ENCODE measurements at places on chromosomes 2 and 18. TPM values are rescaled to one million over a fixed set of nuclear protein-coding genes. Genes with fewer than 3 reads are reported as not detected.

- H3K4me1 ChIP-seq: no peaks in the 10 kb centered on the region
- no peak overlapping the region for H3K4me3 ChIP-seq
- H3K36me3 ChIP-seq: no peaks in the 10 kb centered on the region
- H3K27ac ChIP-seq: no peak overlapping the region
Observed at GRCh38 chr2:196481324-196481697, 158.2 kb upstream of the CCDC150 start.

- DNase-seq: no peak
- H3K4me1 ChIP-seq: peaks cover 4% of the 10 kb centered on the region
- no peaks in the 10 kb centered on the region for H3K27me3 ChIP-seq
- no peak overlapping the region for H3K27ac ChIP-seq
Observed at GRCh38 chr18:32335228-32335627, 135.5 kb downstream of the GAREM1 start.

- H3K36me3 ChIP-seq: no peaks in the 10 kb centered on the region
- DNase-seq: no peak
- H3K4me1 ChIP-seq: no peaks in the 10 kb centered on the region
- no peak overlapping the region for H3K4me3 ChIP-seq
- no peaks in the 10 kb centered on the region for H3K27me3 ChIP-seq
Observed at GRCh38 chr2:213232649-213233437, 51.4 kb upstream of the SPAG16 start.

- no peak for DNase-seq
- peak overlapping the region; percentile 92 for H3K4me3 ChIP-seq
- H3K27me3 ChIP-seq: no peaks in the 10 kb centered on the region
- H3K4me1 ChIP-seq: peaks cover 6% of the 10 kb centered on the region
Observed at GRCh38 chr2:241734208-241734466, 293 bp upstream of the D2HGDH start.

DNA sequence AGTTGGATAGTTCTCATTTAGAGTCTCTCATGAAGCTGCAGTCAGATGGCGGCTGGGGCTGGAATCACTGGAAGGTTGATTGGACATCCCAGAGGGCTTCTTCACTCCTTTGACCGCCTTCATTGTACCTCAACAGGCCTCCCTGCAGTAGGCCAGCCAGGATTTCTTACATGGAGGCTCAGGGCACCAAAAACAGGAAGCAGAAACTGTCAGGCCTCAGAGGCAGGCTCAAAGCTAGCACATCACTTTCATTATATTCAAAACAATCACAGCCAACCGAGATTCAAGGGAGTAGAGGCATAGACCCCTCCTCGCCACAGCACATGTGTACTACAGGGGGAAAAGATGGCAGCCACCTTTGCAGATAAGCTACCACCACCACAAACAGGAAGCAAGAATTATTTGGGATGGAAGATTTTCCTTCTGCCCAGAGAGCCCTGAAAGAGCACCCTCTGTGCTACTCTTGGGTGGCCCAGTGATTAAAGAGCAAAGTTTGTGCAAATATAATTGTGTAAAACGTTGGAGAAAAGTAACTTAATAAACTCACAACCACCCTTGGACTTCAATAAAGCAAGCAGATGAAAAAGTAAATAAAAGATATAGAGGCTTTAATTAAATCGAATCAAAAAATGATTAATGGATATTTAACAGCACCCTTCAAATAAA is 155.3 kb downstream of the GFPT1 start:
- H3K27ac ChIP-seq: no peak overlapping the region
- no peaks in the 10 kb centered on the region for H3K27me3 ChIP-seq
- no peak overlapping the region for H3K4me3 ChIP-seq
- H3K4me1 ChIP-seq: no peaks in the 10 kb centered on the region

DNA sequence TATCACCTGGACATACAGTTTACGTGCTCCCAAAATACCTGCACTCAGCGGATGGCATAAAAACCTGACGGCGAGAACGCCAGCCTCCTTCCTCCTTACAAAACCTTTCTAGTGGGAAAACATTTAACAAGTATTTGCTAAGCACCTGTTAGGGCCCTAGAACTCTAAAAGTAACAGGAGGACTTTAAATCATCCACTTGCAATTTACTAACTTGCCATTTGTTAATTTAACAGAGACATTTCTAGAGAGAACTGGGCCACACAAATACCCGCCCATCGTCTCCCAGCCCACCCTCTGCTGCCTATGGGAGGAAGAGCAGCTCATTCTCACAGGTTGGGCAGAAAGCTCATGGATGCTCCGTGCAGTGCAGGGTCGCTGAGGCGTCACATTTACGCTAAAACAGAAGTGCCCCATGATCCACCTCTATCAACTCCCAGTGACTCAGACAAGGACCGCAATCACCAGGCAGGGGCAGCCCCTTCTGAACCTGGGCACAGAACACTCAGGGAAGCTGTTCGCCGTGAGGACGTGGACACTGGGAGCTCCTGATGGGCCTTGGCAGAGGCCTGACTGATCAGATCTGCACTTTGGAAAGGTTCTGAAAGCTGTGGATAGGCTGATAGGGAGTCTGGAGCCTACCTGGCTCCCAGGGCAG is 106.9 kb downstream of the HDAC4 start:
- peak overlapping the region; percentile 97 for H3K27ac ChIP-seq
- H3K4me3 ChIP-seq: peak overlapping the region; percentile 20
- peaks cover 4% of the 10 kb centered on the region for H3K36me3 ChIP-seq
- H3K27me3 ChIP-seq: no peaks in the 10 kb centered on the region
- H3K4me1 ChIP-seq: peaks cover 88% of the 10 kb centered on the region

DNA sequence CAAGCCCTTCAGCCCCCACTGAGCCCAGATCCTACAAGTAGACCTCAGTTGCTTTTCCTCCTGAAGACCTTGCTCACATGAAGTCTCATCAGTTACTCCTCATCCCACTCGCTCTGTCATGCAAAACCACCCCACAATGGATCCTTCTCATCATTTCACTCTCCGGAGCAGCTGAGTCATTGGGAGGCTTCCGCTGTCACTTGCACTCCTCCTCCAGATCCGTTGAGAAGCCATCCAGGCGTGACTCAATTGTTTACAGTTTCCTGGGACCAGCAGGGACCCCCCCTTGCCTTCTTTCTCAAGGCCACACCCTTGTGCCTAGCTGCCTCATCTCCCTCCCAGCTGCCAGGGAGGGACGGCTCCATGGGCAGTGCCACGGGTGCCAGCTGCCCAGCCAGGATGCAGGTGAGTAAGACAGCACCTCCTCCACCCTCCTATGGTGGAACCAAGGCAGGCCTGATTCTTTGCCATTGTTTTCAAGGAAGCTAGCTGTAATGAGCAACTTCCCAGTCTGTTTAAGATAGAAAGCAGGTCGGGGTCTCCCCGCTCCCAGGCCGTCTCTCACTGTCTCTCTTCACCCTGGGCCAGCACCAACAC is 16.3 kb downstream of the GPR55 start:
- H3K27me3 ChIP-seq: no peaks in the 10 kb centered on the region
- no peaks in the 10 kb centered on the region for H3K4me1 ChIP-seq
- no peak for DNase-seq
- H3K27ac ChIP-seq: no peak overlapping the region

GRCh38 chr2:189570570-189571031 is 10.0 kb downstream of the SLC40A1 start:
- H3K27me3 ChIP-seq: no peaks in the 10 kb centered on the region
- peaks cover 100% of the 10 kb centered on the region for H3K36me3 ChIP-seq
- H3K4me3 ChIP-seq: no peak overlapping the region
- DNase-seq: no peak
- H3K27ac ChIP-seq: no peak overlapping the region
- H3K4me1 ChIP-seq: peaks cover 24% of the 10 kb centered on the region

DNA sequence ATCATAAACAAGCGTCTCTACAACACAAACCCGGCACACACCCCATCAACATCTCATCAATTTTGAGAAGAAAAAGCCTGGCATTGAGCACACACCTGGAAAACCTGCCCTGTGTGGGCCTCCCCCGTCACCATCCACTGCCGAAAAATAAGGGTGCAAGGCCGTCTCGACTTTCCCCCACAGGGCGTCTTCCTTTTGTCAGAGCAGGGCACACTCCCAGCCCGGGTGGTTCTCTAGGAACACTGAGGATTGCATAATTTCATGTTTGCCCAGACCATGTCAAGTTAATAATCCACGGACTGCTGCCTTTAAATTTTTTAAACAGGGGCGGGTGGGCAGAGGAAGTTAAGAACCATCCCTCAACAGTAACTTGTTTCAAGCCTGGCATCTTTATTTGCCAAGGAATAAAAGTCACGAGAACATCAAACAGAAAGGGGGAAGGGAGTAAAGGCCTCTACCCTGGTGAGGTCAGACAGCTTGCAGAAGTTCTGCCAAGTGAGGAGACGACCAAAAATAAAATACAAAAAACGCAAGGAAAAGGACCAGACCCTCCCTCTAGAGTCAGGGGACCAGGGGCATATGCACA is 2.1 kb downstream of the TFCP2L1 start:
- no peak for DNase-seq
- no peaks in the 10 kb centered on the region for H3K36me3 ChIP-seq
- no peak overlapping the region for H3K27ac ChIP-seq
- no peak overlapping the region for H3K4me3 ChIP-seq
- H3K4me1 ChIP-seq: peaks cover 6% of the 10 kb centered on the region

DNA sequence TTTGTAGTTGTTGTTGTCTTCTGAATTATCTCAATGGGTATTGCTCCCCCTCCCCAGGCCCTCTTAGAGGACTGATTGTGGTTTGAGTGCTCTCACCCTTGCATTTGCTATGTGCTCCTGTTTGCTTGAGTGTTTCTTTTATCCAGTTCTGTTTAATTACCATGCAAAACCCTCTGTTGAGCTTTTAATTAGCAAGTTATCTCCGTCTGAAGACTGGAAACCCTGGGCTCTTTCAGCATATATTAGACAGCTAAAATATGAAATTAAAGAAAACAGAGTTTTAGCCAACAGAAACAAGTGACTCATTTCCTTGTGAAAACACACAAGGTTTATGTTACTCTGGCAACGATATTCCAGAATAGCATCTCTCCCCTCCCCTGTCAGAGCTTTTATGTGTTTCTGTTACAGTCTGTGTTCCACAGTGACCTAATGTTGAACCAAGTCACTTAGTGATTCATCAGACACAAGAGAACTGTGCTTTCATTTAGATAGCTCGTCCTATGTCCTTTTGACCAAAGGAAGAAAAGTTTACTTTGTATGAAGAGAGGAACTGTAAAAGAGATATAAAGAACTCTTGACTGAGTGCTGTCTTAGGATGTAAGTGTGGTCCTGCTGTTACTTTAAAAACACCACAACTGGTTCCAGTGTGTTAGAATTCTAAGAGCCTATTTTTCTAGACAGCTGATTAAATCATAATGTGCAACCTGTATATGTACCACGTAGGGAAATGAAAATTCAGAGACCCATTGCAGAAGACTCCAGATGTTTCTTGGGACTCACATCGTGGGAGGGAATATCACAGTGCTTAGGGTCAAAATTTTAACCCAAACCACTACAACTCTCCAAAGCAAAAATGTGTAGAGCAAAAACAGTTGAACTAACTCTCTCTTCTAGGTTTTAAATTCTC is 172.8 kb upstream of the RBMS1 start:
- H3K4me1 ChIP-seq: peaks cover 4% of the 10 kb centered on the region
- peak overlapping the region; percentile 23 for H3K27ac ChIP-seq
- no peak overlapping the region for H3K4me3 ChIP-seq
- no peaks in the 10 kb centered on the region for H3K27me3 ChIP-seq
- no peaks in the 10 kb centered on the region for H3K36me3 ChIP-seq

DNA sequence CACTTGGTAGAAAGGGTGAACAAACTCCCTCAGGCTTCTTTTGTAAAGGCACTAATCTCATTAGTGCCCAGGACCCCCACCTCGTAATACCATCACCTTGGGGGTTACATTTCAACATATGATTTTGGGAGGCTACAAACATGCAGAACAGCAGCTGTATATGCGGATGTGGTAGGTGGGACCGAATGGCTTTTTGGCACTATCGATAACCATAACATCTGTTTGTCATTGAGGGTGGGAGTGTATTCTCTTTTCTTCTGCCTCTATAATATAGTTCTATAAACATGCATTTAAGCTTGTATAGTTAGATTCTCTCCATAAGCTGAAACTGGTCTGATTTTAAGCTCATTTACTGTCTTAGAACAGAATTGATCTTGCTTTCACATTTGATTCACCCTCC is 239.1 kb upstream of the BOD1L2 start:
- H3K4me3 ChIP-seq: no peak overlapping the region
- H3K27ac ChIP-seq: no peak overlapping the region
- H3K36me3 ChIP-seq: no peaks in the 10 kb centered on the region
- peaks cover 2% of the 10 kb centered on the region for H3K4me1 ChIP-seq

- H3K27me3 ChIP-seq: no peaks in the 10 kb centered on the region
- no peaks in the 10 kb centered on the region for H3K36me3 ChIP-seq
- no peak overlapping the region for H3K27ac ChIP-seq
Observed at GRCh38 chr2:151974988-151975387, 123.9 kb downstream of the CACNB4 start.

- H3K4me3 ChIP-seq: no peak overlapping the region
- H3K36me3 ChIP-seq: no peaks in the 10 kb centered on the region
Observed at GRCh38 chr2:204027091-204027490, 90.5 kb downstream of the ICOS start.

DNA sequence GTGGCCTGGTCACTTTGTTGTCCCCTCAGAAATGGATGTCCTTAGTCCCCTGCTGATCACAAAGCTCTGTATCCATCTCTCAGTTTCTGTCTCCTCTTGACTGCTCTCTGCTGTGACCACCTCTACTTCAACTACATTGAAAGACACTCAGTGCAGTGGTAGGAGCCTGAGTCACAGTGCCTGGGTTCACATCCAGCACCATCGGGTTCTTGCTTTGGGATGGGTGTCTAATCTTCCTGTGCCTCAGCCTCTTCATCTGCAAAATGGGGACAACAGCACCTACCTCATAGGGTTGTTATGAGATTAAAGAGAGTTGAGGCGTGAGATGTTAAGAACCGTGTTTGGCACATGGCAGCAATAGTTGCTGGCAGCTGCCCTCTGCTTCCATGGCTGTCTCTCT is 30.6 kb downstream of the YPEL5 start:
- H3K4me1 ChIP-seq: peaks cover 11% of the 10 kb centered on the region
- DNase-seq: no peak
- no peak overlapping the region for H3K27ac ChIP-seq
- H3K4me3 ChIP-seq: no peak overlapping the region
- no peaks in the 10 kb centered on the region for H3K27me3 ChIP-seq
- no peaks in the 10 kb centered on the region for H3K36me3 ChIP-seq

GRCh38 chr2:112075490-112076260 is 20.6 kb downstream of the TMEM87B start:
- H3K27ac ChIP-seq: peak overlapping the region; percentile 32
- no peaks in the 10 kb centered on the region for H3K27me3 ChIP-seq
- peaks cover 5% of the 10 kb centered on the region for H3K4me1 ChIP-seq
- no peak for DNase-seq
- H3K36me3 ChIP-seq: peaks cover 4% of the 10 kb centered on the region
- H3K4me3 ChIP-seq: no peak overlapping the region

DNA sequence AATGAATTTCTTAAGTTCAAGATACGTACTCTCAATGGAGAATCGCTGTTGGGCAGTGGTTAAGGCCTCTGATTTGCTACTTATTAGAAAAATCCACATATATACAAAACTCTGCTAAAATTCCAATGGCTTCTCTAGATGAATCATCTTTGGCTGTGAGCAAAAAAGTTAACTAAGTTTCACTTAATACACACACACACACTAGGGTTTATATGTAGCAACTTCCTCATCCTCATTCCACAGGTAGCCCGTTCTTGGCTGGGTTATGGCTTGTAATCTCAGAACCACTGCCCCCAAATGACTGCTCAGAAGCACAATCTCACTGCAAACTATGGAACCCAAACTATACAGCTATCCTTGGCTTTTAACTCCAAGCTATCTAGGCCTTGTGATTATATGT is 99.7 kb downstream of the SMAD2 start:
- H3K4me3 ChIP-seq: no peak overlapping the region
- DNase-seq: no peak
- H3K36me3 ChIP-seq: no peaks in the 10 kb centered on the region
- H3K27ac ChIP-seq: no peak overlapping the region
- no peaks in the 10 kb centered on the region for H3K4me1 ChIP-seq
- no peaks in the 10 kb centered on the region for H3K27me3 ChIP-seq

RNF152 gene
- 3.9 TPM for total RNA-seq

CROCC2 gene
- not detected for total RNA-seq

WNT6 gene
- total RNA-seq: 0.48 TPM

ZNF638 gene
- total RNA-seq: 62.3 TPM

SPHKAP gene
- total RNA-seq: 0.07 TPM

CBLN2 gene
- total RNA-seq: not detected

FOXD4L1 gene
- total RNA-seq: 0.21 TPM
